SK-MEL-5 (cell line): ENCODE measurements at places on chromosomes 2 and 18. TPM values are rescaled to one million over a fixed set of nuclear protein-coding genes. Genes with fewer than 3 reads are reported as not detected.

The CTNNA2 gene
- 7.2 and 10.2 TPM in 2 replicates for total RNA-seq

The SCN7A gene
- not detected in 2 replicates for total RNA-seq

The SERPINB12 gene
- total RNA-seq, result not detected in 2 replicates

The CELF4 gene
- total RNA-seq, result not detected in 2 replicates

The CYB5A gene
- 38.8 and 46.9 TPM in 2 replicates for total RNA-seq

The TGFBRAP1 gene
- total RNA-seq, result 25.1 and 25.5 TPM in 2 replicates

The PDE1A gene
- 0.19 TPM in 1 of 2 replicates, not detected in the other for total RNA-seq

The ALK gene
- 3.7 and 4.8 TPM in 2 replicates for total RNA-seq

The ARHGAP25 gene
- total RNA-seq, result 0.26 and 0.43 TPM in 2 replicates

The CIB4 gene
- total RNA-seq, result not detected in 2 replicates

The CCT4 gene
- total RNA-seq, result 456 and 499 TPM in 2 replicates

The DLGAP1 gene
- total RNA-seq, result 27.5 and 28.5 TPM in 2 replicates

The ABHD1 gene
- 1.1 and 1.5 TPM in 2 replicates for total RNA-seq

The SNTG2 gene
- total RNA-seq, result not detected in 2 replicates

The THSD7B gene
- 0.64 TPM in 1 of 2 replicates, not detected in the other for total RNA-seq

The RESP18 gene
- total RNA-seq, result not detected in 2 replicates

The ZNF385B gene
- not detected in 2 replicates for total RNA-seq

The ARHGEF4 gene
- 2.9 and 4.0 TPM in 2 replicates for total RNA-seq

The SLC4A3 gene
- total RNA-seq, result 2.9 and 4.0 TPM in 2 replicates

The HAT1 gene
- total RNA-seq, result 46.4 and 54.0 TPM in 2 replicates

The AP1S3 gene
- total RNA-seq, result 12.7 and 15.5 TPM in 2 replicates

The ATG4B gene
- total RNA-seq, result 24.1 and 30.3 TPM in 2 replicates
